ENCODE measurements at places on chromosomes 16 and 17. TPM values are rescaled to one million over a fixed set of nuclear protein-coding genes. Genes with fewer than 3 reads are reported as not detected.

The GSG1L gene
- total RNA-seq: not detected

The SPNS2 gene
- total RNA-seq: 5.8 TPM

The PLEKHM1 gene
- total RNA-seq: 23.1 TPM

The KIF18B gene
- 1.4 TPM for total RNA-seq

The MAP3K14 gene
- total RNA-seq: 0.96 TPM

The ZCCHC14 gene
- total RNA-seq: 13.7 TPM

- no peak for DNase-seq
Observed at GRCh38 chr16:48395375-48395774, 10.2 kb upstream of the SIAH1 start.

DNA sequence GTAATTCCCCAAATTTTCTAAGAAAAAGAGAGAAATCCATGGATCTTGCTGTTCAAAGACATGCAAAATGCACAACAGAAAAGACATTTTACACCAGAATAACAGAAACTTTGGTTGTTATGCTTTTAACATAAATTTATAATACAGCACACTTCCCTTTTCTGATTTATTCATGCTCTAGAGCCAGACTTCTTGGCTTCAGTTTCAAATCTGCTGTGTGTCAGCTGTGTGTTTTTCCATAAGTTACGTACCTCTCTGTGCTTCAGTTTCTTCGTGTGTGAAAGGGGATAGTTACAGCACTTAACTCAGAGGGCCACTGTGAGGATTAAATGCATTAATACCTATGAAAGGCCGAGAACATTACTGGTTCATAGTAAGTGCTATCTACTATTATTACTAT, 6.8 kb upstream of the CCL3L1 start:
- no peak for DNase-seq

- peak; percentile 80 for DNase-seq
Observed at GRCh38 chr16:69476920-69477443, 52.6 kb downstream of the CYB5B start.

DNA sequence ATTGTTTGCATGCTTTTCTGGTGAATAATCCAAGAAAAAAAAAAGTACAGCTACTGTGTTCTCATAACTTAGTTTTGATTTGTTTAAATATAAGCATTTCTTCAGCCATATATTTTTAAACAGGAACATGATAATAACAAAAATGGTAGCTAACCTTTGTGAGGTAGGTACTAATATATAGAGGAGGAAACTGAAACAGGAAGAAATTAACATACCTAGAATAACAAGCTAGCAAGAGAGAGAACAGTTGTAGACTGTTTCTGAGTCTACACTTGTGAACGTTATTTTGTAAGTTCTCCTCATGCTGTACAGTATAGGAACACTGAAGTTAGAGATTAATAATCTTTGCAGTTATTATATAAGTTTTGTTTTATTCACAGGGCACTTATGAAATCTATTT, 49.3 kb downstream of the NSRP1 start:
- no peak for DNase-seq

GRCh38 chr17:79613195-79613772, 2.4 kb upstream of the RBFOX3 start:
- no peak for DNase-seq

DNA sequence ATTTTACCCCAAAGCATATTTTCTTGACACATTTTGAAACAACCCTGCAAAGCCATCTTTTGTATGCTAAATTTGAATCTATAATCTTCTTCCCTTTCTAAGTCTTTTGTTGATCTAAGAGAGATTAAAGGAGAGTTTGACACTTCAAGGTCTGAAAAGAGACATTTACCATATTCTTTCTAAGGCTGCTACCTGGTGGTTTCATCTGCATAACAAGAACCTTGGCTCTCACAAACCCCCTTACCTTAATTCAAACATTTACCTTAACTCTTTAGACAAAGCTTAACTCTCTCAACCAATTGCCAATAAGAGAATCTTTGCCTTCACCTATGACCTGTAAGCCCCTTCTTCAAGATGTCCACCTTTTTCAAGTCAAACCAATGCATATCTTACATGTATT, 1143.6 kb downstream of the CDH11 start:
- DNase-seq: no peak

GRCh38 chr17:49908782-49909714, 59.9 kb upstream of the DLX4 start:
- DNase-seq: no peak
